ENCODE measurements at places on chromosomes 7 and 10.

DNA sequence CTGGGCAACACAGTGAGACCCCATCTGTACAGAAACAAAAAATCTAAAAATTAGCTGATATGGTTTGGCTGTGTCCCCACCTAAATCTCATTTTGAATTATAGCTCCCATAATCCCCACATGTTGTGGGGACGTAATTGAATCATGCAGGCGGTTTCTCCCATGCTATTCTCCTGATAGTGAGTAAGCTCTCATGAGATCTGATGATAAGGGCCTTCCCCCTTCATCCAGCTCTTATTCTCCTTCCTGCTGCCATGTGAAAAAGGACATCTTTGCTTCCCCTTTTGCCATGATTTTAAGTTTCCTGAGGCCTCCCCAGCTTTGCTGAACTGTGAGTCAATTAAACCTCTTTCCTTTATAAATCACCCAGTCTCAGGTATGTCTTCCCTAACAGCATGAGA, 136.5 kb downstream of the SFMBT2 start:
- DNase-seq, result no peak

GRCh38 chr7:137606061-137606674, 240.6 kb downstream of the DGKI start:
- DNase-seq, result no peak

GRCh38 chr10:102068216-102068615, 3.1 kb downstream of the HPS6 start:
- DNase-seq, result no peak

- DNase-seq, result no peak
Observed at GRCh38 chr7:100825751-100826513, 1.4 kb downstream of the EPHB4 start.

GRCh38 chr10:127872011-127872761, 20.6 kb downstream of the CLRN3 start:
- no peak for DNase-seq

GRCh38 chr7:79787096-79787495, 333.6 kb upstream of the MAGI2 start:
- no peak for DNase-seq

DNA sequence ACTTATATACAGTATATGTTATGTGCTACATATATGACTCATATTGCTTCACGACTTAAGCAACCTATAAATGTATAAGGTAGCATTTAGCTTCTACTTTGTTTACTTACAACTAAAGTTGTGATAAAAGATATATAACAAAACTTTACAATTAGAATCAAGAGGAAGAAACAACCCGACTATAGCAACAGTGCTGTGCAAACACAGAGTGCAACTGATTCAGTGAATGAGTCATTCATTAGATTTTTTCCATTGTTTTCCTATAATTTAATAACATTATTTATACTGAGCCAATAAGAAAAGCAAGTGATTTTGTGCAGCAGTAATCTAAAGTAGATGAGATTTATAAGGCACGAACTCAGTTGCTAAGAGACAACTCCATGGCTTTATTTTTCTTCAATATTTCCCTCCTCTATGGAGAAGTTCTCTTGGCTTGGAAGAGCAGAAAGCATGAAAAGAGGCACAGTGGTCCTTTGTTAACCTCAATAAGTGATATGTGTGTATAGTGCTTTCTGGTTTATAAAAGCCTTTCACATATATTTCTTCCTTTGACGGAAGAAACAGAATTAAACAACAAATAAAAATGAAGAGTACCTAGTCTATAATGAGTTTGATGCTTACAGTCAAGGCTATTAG, 19.8 kb downstream of the CEP41 start:
- no peak for DNase-seq

DNA sequence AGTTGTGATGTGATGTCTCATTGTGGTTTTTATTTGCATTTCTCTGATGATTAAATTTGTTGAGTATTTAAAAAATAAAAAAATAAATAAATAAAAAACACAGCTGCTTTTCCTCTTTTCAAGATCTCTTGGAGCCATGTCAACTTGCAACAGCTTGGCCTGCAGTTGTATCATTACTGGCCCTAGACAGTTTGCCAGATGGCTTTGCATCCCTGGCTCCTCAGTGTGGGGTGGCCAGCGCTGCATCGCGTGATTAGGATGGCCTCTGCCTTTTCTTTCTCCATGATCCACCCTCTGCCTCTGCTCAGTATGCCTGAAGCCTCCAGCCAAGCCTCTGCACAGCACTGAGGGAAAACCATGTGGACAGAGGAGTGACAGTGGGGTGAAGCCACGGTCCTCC, 96.8 kb downstream of the PPP1R3C start:
- DNase-seq, result no peak

GRCh38 chr7:157875230-157876179, 538.7 kb downstream of the DNAJB6 start:
- DNase-seq, result peak; percentile 36

GRCh38 chr7:30645661-30646060, 36.6 kb downstream of the CRHR2 start:
- DNase-seq, result no peak

DNA sequence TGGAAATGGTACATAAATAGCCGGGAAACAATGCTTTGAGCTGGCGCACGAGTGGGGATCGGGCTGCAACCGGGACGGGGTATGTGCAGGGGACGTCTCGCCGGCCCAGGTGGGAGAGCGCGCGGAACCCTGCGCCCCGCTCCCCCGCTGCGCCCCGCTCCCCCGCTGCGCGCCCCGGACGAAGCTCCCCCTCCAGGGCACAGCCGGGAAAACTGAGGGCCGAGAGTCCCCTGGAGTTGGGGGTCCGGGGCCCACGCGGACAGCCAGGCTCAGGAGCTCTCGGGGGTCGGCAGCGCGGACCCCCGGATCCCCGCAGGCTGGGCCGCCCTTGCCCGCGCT, 514 bp downstream of the RADIL start:
- DNase-seq, result no peak

- DNase-seq, result no peak
Observed at GRCh38 chr10:120684226-120684625, 166.9 kb upstream of the WDR11 start.

GRCh38 chr7:108099713-108100112, 30.4 kb downstream of the LAMB4 start:
- no peak for DNase-seq

DNA sequence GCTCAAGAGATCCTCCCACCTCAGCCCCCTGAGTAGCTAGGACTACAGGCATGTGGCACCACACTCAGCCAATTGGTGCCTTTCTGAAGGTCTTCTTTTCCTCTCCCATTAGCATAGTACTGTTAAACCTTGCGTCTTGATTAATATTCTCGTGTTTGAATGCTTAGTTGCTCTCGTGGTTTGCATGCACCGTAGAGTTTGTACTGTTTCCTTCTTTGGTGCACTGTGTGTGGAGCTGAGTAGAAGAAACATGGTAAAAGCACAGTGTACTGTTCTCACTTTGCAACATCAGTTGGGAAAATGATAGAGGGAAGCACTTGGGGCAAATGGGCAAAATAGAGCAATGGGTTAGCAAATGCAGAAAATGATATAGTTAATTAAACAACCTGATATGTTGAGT, 27.6 kb upstream of the RPA3 start:
- no peak for DNase-seq

DNA sequence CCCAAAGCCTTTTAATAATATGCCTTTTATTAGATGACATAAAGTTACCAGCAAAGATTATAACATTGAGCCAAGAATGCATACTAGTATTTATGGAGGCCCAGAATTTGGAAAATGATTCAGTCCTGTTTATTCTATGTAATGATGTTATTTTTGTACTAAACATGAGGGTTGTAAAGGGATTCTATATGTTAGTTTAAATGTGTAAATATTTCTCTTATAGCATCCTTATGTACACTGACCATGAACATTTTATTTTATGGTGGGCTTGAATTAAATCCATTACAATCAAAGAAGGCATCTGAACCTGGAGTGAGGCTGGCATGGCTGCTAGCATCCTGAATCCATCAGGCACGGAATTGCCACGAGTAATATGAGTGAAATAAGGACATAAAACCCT, 80.2 kb downstream of the RAB18 start:
- DNase-seq, result no peak

DNA sequence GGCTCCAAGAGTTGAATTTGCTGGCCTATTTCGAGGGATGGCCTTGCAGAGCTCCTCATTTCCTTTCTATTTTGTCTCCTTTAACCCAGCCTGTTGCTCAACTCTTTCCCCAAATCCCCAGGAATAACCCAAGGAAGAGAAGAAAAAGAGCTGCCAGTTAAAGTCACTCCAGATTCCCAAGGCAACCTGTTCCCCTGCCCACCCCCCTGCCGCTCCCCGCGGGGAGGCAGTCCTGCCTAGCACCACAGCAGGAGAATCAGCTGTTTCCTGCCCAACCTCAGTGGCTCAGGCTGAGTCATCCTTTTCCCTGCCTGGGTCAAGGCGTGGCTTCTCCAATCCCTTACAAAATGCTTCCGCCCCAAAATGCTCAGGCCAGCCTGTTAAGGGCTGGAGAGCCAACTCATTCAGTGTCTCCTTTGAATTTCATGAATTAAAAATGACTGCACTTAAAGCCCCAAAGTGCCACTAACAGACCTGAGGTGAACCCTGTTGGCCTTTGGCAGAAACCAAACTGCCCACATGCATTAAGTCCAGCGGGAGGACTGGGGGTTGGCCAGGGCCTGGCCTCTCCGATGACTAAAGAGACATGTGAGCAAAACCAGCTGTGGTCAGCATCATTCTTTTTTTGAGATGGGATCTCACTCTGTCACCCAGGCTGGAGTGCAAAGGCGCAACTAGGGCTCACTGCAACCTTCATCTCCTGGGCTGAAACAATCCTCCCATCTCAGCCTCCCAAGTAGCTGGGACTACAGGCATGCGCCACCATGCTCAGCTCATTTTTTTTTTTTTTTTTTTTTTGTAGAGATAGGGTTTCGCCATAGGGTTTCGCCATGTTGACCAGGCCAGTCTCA, 83.2 kb upstream of the KIF5B start:
- no peak for DNase-seq

GRCh38 chr10:128835361-128835760, 631.7 kb upstream of the MGMT start:
- no peak for DNase-seq

DNA sequence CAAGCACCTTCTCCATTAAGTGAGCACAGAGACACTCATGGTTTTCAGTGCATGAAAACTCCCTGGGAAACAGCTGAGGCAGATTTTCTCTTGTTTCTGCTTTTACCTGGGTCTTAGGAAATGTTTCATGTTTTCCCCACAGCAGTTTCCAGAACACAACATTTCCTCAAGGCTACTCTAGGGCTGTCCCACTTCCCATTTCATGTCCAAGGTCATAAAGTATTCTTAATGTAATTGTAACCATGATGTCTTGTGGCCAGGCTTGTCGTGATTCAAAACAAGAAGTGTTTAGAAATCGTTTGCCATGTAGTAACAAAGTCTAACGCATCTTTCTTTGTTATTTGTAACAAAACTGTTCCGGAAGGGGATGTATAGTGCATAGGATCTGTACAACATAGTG, 83.8 kb upstream of the NRP1 start:
- no peak for DNase-seq

DNA sequence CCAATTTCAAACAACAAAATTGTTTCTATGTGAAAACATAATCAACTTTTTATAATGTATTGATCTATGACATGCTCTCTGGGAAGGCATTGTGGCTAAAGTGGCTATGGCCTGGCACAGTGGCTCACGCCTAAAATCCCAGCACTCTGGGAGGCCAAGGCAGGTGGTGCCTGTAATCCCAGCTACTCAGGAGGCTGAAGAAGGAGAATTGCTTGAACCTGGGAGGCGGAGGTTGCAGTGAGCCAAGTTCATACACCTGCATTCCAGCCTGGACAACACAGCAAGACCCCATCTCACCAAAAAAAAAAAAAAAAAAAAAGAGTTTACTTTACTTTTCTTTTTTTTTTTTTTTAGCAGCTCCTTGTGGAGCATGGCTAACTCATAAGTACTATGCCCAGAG, 38.9 kb upstream of the CPN1 start:
- DNase-seq, result no peak

GRCh38 chr7:80548840-80549530, 37.1 kb upstream of the GNAT3 start:
- DNase-seq, result no peak

Data from stimulated activated CD4-positive, alpha-beta T cell treated with anti-CD3 and anti-CD28 coated beads, Interleukin-2, amount 100 ng/mL, for 48 hours (primary cell).